ENCODE measurements at places on chromosomes 7 and 10.

- no peak for DNase-seq
Measured at GRCh38 chr7:4714767-4715409, 32.8 kb downstream of the FOXK1 start.

DNA sequence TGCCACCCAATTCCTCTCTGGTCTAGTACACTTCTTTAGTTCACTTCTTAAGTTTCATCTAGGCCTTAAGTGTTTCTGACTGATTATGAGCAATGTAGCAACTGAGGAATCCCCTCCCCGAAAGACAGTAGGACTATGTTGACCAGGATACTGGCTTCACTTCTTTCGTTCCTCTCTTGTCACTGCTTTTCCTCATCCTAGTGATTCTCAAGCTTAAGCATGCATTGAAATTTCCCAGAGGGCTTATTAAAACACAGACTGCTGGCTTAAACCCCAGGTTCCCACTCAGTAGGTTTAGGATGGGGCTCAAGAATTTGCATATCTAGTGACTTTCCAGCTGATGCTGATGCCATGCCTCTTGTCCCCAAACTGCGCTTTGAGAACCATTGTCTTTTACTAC is 164.6 kb upstream of the WNT16 start:
- no peak for DNase-seq

- no peak for DNase-seq
Measured at GRCh38 chr10:114026189-114027040, 17.3 kb upstream of the ADRB1 start.

DNA sequence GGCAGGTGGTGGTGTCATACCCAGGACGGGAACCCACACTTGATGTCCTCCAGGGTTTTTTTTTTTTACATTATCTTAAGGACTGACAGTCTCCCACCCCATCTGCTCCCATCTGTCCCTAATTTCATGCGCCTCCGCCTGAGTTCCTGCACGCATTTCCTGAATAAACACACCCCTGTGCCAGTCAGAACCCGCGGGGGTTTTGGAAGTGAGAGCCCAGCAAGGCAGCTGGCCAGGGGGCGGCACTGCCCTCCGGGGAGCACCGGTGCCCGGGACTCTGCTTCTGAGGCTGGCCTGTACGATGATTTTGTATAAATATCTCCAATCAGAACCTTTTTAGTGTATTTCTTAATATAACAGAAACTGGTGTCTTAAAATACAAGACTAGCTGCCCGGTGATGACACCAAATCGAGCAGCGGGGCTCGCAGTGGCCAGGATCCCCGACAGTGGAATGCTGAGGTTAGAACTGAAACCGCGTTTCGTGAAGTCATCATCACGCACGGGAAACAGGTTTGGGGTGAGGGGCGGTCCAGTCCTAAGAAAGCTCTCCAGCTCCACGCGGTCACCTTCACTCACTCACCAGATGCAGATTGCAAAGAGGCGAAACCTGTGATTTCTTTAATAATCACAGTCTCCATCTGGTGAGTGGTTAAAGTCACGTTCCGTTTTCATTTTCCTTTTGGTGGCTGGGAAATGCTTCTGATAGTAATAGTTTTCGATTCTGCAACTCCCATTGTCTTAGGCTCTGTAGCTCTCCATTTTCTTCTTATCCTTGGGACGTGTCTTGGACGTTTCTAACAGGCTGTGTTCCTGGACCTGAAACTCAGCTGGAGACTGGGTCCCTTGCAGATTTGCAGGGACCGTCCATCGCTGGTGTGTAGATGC is 19.7 kb downstream of the BNIP3 start:
- DNase-seq: no peak

GRCh38 chr10:58164517-58164916 is 103.2 kb downstream of the IPMK start:
- DNase-seq: no peak

GRCh38 chr7:36736899-36737211 is 12.6 kb upstream of the AOAH start:
- DNase-seq: no peak

- DNase-seq: no peak
Measured at GRCh38 chr7:122067077-122067476, 77.0 kb downstream of the AASS start.

GRCh38 chr7:22363756-22364422 is 6.9 kb upstream of the RAPGEF5 start:
- no peak for DNase-seq

- DNase-seq: no peak
Measured at GRCh38 chr7:74183142-74183541, 9.0 kb downstream of the EIF4H start.

DNA sequence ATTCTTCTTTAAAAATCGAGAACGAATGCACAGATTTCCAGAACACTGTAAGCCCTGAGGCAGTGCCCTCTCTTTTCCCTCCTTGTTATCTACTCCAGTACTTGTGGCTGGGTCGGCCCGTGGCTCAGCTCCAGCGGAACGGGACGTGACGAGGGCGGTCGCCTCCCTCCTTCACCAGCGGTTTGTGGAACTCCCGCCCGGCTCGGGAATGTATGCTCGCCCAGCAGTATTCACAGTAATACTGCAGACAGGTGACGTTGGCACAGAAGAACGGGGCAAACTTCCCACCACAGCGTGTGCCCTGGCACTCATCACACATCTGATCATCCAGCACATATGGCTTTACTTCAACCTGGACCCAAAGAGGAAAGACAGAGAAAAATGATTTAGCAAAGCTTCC is 128.5 kb downstream of the BTAF1 start:
- DNase-seq: no peak

- DNase-seq: no peak
Measured at GRCh38 chr7:14714161-14714728, 188.3 kb downstream of the DGKB start.

DNA sequence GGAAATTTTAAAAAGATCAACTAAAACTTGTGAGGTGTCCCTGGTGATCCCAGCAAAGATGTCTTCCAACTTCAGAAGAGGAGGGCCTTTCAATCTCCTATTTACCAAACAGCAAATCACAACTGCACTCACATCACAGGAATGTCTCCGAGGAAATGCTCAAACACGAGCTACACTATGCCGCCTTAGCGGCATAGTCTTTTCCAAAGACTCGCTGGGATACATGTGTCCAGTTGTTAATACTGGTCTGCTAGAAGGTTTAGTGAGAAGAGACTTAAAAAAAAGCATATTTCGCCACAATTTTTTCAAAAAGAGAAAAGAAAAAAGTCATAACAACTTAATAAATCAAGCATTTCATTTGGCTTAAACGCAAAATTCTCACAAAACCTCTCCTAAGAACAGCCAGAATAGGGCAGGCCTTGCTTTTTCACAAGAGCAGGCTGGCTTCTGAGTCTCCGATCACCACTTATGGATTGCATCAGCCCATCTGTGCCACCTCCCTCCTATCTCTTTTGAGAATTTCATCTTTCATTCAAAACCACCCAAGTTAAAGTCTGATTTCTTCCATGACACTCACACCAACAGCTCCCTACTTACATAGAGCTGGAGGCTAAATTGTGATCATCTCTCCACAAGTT is 66.1 kb downstream of the GNA12 start:
- no peak for DNase-seq

GRCh38 chr7:55425141-55425752 is 60.1 kb downstream of the LANCL2 start:
- DNase-seq: no peak

DNA sequence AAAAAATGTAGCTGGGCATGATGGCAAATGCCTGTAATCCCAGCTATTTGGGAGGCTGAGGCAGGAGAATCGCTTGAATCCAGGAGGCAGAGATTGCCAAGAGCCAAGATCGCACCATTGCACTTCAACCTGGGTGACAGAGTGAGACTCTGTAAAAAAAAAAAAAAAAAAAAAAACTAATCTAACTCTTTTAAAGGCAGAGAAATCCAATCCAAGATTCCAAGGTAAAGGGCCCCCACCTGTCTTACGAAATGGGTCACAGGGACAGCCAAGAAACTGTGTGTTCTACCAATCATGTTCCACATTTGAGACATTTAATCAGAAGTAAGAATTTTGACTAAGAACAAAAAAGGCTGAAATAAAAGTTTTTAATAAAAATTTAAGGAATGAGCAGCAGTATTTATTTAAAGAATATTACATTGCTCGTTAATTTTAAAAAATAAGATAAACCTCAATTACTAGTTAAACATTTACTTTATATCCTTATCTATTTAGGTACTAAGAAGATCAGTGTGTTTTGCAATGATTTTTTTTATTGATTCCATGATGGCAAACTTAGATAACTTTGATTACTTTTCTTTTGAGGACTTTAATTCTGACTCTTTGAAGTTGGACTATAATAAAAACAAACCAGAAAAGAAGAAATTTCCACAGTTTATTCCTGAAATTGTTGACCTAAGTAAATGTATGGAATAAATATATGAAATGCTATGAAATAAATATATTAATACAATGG is 6.7 kb upstream of the OAT start:
- no peak for DNase-seq

- no peak for DNase-seq
Measured at GRCh38 chr7:76304888-76305375, 2.5 kb downstream of the HSPB1 start.

DNA sequence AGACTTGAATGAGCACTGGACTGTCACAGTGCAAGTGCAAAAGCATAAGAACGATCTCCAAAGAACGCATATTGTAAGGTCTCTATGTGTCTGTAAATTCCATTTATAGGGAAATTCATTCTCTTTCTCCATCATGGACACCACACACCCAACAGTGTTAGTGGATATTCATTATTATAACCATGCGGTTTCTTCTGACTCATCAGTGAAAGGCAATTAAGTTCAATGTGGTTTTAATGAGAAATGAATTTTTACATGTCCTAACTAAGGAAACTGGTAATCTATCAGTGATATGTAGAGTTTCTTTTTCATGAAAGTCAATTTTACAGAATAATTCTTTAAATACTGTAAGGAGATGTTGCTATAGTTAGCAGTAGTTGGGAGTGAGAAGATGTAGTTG is 25.9 kb downstream of the GIMAP8 start:
- no peak for DNase-seq

GRCh38 chr7:79452032-79452494 is 1.4 kb downstream of the MAGI2 start:
- peak; percentile 3 for DNase-seq

DNA sequence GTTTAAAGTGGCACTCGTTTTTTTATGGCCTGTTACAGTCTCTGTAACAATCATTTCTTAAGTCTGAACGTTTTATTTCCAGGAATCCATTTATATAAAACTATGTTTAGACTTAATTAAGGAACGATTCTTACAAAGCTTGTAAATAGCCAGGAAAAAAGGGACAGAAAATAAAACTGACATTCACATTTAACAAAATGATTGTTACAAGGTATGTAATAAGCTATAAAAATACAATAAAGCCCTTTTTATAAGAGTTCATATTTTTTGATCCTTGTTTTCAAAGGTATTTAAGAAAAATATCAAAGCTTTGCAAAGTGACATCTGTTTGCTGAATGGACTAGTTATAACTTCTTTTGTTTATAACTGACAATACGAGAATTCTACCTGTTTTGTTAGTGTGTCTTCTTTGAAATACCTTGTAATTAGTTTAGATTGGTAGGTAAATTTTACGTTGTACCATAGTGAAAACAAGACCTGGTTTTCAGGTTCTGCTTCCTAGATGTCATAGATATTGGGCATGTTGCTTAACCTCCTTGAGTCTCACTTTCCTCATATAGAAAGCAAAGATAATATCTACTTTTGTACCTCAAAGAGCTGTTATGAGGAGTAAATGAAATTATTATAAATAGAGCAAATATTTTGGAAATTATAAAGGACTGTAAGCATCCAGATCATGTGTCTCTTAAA is 25.8 kb downstream of the BTRC start:
- no peak for DNase-seq

GRCh38 chr7:151461096-151461941 is 21.4 kb upstream of the CRYGN start:
- no peak for DNase-seq

DNA sequence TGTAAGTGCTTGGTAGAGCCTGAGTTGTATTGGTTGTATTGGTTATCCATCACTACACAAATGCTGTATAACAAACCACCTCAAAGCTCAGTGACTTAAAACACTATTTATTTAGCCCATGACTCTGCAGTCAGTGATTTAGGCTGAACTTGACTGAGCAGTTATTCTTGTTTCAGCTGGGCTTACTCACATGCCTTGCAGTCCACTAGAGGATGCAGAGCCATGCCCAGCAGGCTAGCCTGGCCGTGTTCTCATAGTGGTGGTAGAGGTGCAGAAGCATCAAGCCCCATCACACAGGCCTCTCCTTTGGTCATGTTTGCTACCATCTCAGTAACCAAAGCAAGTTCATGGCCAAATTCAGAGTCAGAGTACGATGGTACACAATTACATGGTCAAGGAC is 43.9 kb downstream of the LUC7L2 start:
- no peak for DNase-seq

DNA sequence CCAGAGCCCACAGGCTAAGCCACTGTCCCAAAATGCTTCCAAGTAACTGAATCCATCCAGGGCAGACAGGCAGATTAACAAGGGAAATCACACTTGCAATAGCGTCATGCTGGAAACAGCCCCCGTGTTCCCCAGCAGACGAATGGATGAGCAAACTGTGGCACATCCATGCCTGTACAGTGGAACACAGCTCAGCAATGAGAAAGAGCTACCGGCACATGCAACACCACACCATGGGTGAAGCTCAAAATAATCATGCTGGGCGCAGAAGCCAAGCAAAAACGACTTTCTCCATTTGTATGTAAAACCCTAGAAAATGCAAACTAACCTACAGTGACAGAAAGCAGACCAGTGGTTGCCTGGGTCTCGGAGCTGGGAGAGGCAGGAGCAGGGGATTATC is 153.1 kb downstream of the SLIT1 start:
- no peak for DNase-seq

DNA sequence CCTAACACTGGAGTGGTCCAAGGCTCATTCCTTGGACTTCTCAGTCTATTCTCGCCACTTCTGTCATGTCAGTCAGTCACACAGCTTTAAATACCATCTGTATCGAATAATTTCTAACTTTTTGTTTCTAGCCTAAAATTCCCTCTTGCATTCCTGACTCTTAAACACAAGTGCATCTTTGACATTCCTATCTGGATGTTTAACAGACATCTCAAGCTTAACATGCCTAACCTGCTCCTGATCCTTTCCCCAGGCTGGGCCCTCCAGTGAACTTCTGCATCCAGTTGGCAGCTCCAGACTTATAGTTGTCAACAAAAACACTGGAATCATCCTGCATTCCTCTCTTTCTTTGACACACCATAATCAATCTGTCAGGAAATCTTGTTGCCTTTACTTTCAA is 4.5 kb upstream of the ABCB4 start:
- no peak for DNase-seq

- DNase-seq: no peak
Measured at GRCh38 chr7:43018446-43018845, 86.3 kb downstream of the MRPL32 start.

DNA sequence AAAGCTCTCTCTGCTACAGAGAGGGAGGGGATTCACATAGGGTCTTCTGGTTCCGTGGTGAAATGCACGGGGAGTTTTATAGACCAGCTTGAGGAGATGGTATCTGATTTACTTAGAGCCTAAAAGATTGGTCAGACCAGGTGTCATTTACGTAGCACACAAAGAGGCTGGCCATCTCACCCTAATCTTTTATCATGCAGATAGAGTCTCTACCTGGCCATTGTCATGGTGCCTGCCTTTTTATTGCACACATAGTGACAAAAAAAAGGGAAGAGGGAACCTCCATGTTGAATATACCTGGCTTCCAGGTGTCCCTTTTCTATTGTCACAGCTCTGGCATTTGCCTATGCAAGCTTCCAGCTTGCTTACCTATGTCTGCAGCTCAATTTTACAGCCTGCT is 1456.1 kb downstream of the GATA3 start:
- no peak for DNase-seq

Measured in NCI-H2107 (cell line).